ENCODE measurements at places on chromosomes 5 and 9.
A peak's percentile ranks its signal among the peaks of the same experiment; 100 is the strongest.

DNA sequence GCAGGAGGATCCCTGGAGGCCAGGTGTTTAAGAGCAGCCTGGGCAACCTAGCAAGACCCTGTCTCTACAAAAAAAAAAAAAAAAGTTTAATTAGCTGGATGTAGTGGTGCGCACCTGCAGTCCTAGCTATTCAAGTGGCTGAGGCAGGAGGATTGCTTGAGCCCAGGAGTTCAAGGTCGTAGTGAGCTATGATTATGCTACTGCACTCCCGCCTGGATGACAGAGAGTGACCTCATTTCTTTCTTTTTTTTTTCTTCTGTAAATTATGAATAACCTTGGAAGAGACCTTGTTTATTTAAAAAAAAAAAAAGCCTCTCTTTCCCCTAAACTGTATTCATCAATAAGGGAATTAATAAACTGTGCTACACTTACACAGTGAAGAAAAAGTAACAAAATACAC lies 43.6 kb upstream of the SLC30A5 start:
- no peak for DNase-seq

DNA sequence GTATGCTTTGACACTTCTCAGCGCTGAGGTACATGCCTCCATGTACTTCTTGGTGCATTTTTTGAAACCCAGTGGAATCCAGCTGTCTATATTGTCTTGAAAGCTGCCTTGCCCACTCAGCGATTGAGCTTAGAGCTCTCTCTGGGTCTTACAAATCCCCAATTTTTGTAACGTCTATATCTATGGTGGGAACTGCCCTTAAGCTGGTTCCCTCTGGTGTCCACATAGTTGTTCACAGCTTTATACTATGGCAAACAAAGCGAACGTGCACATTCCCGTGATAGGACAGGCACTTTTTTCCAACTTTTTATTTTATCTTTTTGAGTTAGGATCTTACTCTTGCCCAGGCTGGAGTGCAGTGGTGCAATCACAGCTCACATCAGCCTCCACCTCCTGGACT lies 20.9 kb downstream of the CDHR2 start:
- no peak for DNase-seq

- DNase-seq, result peak; percentile 55
Observed at GRCh38 chr5:143641549-143642355, 170.2 kb upstream of the HMHB1 start.

- DNase-seq, result peak; percentile 69
Observed at GRCh38 chr5:157253547-157253946, 12.4 kb upstream of the CYFIP2 start.

DNA sequence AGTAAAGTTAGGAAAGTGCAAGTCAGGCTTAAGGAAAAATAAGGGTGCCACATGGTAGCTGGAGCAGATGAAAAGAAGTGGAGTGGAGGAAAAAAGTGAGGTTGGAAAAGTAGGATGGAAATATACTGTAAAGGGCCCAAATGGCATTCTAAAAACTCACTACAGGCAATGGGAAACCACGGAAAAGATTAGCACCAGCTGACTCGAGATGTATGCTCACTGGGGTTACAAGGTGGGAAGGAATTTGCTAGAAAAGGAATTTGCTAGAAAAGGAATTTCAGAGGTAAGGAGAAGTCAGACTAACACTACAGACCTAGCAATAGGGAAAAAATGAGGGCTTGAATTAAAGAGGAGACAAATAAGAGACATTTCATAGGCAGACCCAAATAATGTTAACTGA lies 3.6 kb downstream of the PSMD5 start:
- DNase-seq, result peak; percentile 73

GRCh38 chr9:126661521-126662251 lies 48.0 kb downstream of the LMX1B start:
- no peak for DNase-seq

GRCh38 chr9:36823466-36823865 lies 210.6 kb downstream of the PAX5 start:
- DNase-seq, result no peak

DNA sequence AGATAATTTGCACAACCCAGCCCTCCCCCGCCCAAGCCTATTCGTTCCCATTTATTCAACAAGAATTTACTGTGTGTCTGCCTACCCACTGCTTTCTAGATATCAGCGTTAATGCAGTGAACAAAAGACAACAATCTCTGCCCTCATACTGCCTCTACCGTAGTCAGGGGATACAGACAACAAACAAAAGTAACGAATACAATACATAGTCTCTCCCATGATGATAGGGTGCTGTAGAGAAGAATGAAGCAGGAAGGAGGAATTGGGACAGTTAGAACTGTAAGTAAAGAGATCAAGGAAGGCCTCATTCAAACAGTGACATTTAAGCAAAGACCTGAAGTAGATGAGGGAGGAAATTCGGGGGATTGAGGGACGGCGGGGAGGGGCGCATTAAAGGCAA lies 1.7 kb downstream of the GFM2 start:
- DNase-seq, result peak; percentile 25

GRCh38 chr9:123422635-123423310 lies 66.8 kb downstream of the CRB2 start:
- DNase-seq, result no peak

- peak; percentile 80 for DNase-seq
Observed at GRCh38 chr9:112203536-112203935, 28.4 kb upstream of the SUSD1 start.

- peak; percentile 38 for DNase-seq
Observed at GRCh38 chr5:14665101-14665822, 744 bp downstream of the OTULIN start.

GRCh38 chr5:5188376-5189050 lies 48.4 kb downstream of the ADAMTS16 start:
- no peak for DNase-seq

DNA sequence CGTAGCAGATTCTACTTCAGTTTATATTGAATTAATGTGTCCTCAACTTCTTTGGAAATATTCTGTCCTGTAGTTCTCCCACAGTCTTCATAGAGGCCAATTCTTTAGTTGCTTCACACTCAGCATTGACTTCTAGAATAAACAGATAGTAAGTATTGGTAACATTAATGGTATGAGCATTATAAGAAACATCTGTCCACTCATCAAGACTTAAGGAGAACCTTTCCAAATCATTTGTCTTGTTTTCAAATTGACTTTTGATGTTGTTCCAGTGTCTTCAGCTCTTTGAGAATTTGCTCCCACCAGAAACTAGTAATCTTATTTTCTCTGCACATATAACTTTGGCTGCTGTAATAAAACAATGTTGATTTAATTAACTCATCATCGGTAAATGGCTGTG lies 18.3 kb downstream of the RANBP17 start:
- DNase-seq, result no peak

DNA sequence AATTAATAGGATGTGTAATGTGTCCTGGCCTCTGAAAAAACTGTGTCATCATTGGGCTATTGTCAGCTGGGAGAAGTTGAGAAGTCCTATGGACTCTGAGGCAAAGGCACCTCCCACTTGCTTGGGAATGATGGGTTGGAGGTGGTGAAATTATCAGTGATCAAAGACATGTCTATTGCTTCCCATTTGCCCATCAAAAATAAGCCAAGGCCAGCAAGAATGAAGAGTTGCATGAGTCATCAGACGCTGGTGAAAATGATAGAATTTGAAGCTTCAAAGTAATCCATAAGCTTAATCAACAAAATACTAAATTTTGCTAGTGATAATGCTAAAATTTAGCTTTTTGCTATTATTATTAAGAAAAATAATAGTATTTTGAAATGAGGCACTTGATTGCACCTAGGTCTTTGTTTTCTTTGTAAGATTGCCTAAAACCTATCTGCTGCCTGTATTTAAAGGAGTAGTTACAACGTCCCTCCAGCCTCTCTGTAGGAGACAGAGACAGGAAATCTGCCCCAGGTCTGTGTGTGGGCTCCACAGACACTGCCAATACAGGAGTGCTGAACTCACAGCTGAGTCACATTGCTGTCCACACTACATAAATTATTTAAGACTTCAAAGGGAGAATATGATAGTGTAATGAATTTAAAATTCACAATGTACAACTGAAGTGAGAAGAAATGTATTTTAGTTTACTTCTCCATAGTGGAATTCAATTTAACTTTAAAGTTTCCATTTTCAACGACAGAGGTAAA lies 48.4 kb upstream of the APC start:
- DNase-seq, result peak; percentile 31

- DNase-seq, result no peak
Observed at GRCh38 chr5:85972539-85972938, 645.2 kb upstream of the COX7C start.

GRCh38 chr9:19140259-19140658 lies 13.0 kb upstream of the PLIN2 start:
- no peak for DNase-seq

GRCh38 chr5:158773161-158773560 lies 326.6 kb downstream of the EBF1 start:
- no peak for DNase-seq

DNA sequence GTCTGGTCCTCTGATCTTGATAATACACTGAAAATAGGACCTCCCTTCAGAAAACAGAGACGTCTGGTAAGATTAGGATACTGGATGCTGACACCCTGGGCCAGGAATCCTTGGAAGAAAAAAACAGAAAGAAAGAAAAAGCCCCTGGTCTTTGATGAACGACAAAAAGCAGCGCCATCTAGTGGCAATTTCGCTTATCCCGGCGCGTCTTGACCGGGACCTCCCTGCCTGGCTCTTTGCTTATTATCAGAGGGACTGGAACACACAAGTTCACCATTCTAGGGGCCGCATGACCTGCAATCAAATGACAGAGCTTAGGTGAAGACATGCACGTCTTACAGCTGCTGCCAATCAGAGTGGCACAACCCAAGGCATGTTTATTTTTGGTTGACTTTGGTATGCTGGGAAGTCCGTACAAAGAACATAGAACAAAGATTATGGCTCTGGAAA lies 114.9 kb upstream of the NFIB start:
- DNase-seq, result peak; percentile 90

GRCh38 chr5:122371511-122372151 lies 59.6 kb downstream of the SNCAIP start:
- peak; percentile 7 for DNase-seq

- DNase-seq, result no peak
Observed at GRCh38 chr5:96641368-96642280, 20.6 kb upstream of the CAST start.

- DNase-seq, result no peak
Observed at GRCh38 chr5:133509742-133510079, 102.6 kb downstream of the FSTL4 start.

DNA sequence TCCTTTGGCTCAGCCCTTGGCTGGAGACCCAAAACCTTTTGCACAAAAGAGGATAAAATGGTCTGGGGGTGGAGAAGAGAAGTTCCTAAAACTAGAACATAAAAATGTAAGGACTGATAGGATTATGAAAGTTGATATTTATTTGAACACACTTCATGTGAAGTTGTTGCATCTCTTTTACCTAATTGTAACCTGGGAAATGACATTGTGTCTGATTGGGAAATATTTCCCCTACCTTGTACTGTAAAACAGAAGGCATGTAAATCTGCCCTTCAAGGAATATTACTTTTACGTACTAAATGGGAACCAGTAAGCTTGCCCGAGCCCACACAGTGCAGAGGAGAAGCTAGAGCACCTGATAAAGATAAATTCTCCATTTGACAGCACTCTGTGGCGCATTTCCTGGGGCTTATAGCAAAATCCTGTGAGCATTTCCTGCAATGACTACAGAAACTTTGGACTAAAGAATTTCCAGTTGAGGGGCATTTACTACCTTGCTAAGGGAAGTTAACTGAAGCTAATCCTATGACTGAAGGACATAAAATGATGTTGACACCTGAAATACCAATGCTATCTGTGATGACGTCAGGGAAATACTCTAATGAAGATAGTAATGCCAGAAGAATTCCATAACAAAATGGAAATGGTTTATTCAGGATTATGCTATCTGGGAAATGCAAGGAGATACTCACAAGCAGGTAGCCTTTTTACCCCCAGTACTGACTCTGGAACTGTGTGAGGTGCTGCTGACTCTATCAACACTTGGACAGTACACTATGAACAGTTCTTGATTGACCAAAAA lies 78.3 kb upstream of the LIFR start:
- DNase-seq, result no peak

DNA sequence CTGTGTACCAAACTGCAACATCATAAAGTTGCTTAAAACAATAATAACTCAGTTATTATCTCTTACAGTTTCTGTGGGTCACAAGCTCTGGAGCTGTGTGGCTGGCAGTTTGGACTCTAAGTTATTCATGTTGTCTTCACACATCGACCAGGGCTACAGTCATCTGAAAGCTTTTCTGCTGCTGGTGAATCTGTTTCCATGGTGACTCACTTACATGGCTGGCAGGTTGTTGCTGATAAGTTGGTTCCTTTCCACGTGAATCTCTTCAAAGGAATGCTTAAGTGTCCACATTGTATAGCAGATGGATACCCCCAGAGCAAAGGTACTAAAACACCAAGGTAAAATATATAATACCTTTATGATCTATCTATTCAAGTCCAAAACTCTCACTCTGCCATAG lies 44.8 kb upstream of the CYLC2 start:
- DNase-seq, result peak; percentile 0

- DNase-seq, result no peak
Observed at GRCh38 chr5:5523066-5523505, 100.6 kb downstream of the ICE1 start.

GRCh38 chr5:43041669-43042175 lies 1.6 kb upstream of the ANXA2R start:
- peak; percentile 84 for DNase-seq

DNA sequence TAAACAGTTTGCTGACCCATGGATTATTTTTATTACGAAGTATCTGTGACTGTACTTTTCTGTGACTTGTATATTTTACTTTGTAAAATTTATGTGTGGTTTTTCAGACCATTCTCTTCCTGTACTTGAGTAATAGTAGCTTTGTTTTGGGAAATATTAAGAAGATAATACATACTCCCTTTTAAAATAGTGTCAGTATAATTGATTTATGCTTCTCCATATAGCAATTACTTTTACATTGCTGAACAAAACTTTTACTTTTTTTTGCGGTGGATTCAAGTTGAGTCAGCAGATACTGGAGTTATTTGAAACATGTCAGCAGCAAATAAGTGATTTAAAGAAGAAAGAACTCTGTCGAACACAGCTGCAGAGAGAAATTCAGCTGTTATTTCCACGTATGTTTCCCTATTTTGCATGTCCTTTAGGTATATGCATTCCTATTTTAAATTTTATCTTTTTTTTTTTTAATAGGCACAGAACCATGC lies 28.4 kb downstream of the TENT2 start:
- no peak for DNase-seq

- no peak for DNase-seq
Observed at GRCh38 chr5:53425687-53426511, 54.5 kb upstream of the FST start.

DNA sequence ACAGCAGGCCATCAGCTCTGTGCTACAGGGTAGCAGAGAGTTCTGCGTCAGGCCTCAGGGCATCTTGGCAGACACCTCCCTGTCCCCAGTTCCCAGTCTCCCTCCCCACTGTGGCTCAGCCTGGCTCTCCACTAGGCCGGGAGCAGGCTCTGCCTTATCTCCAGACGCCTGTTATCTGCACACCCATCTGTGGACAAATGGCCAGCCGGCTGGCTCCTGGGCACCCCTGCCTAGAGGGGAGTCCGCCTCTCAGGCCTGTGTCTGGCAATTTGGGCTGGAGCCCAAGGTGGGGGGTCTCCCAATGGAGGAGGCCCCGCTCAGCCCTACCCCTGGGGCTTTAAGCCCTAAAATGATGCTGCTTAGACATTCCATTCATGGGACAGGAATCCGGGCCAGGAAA lies 39.2 kb upstream of the HAND1 start:
- no peak for DNase-seq

GRCh38 chr5:5367739-5368138 lies 54.7 kb upstream of the ICE1 start:
- DNase-seq, result no peak

GRCh38 chr9:14281136-14281795 lies 32.7 kb downstream of the NFIB start:
- DNase-seq, result no peak
